CD4-positive, CD25-positive, alpha-beta regulatory T cell (primary cell): ENCODE measurements at places on chromosomes 12 and 14.

DNA sequence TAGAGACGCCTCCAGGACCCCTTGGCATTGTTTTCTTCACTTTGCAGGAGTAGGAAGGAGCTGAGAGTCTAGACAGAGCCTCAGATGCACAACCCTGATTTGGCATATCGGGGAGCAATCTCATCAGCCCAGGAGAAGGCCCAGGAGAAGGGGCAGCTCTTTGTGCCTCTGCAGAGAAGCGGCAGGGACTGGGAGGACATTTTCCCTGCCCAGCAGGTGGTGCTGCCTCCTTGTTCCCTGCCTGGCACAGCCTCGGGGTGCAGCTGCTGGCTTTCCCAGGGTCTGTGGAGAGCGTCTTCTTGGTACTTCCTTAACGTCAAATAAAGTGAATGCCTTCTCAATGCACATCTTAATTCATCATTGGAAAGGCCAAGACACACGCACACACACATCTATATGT is 419.5 kb downstream of the TMEM121 start:
- DNase-seq: no peak

GRCh38 chr12:132717531-132718387 is 7.1 kb downstream of the PGAM5 start:
- no peak for DNase-seq

DNA sequence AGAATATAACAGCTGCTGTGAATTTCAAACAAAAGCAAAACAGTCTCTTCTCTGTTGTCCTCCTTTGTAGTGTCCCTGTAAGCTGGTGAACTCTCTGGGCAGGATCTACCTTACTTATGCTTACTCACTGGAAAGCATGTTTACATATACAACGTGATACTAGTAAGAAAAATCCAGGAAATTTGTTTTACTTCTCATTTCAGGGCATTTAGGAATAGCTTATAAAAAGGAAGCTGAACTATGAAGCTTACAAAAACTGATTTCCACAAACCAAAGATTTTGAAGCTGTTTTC is 311.0 kb downstream of the NOVA1 start:
- DNase-seq: no peak

DNA sequence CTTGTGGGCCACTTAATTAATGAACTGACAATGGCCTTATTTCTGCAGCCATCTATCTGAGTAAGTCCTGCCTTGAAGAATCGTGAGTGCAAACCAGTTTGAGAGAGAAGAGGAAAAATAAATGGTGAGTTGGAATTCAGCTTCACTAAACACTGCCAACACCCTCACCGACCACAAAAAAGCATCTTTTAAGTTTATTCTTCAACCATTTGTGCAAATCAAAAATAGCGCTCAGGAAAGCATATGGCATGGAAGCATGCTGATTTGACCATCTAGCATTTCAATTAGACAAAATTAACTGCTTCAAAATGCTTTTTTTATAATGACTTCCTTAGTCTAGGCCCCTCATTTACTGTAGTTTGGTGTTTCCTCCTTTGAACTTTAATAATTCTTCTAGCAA is 294.0 kb downstream of the PPFIA2 start:
- DNase-seq: no peak

DNA sequence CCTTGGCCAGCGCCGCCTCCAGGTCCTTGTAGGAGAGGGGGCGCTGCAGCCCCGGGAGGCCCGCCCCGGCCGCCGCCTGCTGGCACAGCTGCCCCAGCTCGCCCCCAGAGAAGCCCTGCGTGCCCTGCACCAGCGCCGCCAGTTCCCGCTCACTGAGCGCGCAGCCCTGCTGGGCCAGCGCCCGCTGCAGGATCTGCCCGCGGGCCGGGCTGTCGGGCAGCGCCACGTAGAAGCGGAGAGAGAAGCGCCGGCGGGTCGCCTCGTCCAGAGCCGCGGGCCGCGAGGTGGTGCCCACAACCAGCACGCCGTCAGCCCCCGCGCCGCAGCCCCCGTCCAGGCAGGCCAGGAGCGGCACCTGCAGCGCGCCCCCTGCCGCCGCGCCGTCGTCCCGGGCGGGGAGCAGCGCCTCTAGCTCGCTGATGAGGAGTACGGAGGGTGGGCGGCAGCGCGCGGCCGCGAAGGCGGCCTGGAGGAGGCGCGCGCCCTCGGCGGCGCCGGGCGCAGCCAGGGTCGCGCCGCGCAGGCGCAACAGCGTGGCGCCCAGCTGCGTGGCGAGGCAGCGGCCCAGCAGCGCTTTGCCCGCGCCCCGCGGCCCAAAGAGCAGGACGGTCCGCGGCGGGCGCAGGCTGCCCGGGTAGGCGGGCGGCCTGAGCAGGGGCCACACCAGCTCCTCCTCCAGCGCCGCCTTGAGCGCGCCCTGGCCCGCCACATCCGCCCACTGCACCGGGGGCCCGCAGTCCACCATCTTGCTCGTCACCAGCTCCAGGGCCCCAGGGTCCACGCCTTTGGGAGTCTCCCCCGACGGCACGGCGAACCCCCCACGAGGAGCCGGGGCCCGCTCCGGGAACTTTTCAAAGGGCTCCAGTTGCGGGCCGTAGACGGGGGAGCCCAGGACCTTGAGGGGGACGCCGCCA is 27.7 kb downstream of the FIGNL2 start:
- DNase-seq: peak; percentile 74

- no peak for DNase-seq
Measured at GRCh38 chr14:45559626-45560025, 306.6 kb upstream of the MIS18BP1 start.

DNA sequence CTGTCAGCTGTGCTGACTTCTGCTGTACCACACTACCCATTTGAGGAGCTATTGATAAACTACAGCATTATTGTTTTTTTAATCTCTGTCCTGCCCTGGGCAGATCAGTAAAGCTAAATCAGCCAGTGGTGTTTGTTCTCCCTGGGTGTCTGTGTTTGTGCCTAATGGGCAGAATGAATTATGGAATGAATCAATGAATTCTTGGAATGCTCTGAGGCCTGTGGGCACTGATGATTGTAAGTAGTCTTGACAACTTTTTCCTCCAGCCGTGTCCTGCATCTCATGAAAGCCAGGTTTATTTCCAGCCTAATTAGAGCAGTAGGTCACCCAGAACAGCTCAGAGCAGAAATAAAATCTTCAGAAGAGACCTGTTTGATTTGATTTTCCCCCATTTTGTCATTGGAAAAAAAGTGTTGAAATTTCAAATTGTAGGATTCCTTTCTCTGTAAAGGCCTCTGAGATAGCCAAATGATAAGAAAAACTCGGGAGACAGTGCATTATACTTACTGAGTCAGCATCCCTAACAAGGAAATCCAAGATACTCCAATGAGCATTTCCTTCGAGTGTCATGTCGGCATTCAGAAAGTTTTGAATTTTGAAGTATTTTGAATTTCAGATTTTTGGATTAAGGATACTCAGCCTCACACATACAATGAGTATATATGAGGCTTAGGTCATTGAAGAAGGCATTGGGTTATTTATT is 19.4 kb upstream of the EVL start:
- DNase-seq: no peak

DNA sequence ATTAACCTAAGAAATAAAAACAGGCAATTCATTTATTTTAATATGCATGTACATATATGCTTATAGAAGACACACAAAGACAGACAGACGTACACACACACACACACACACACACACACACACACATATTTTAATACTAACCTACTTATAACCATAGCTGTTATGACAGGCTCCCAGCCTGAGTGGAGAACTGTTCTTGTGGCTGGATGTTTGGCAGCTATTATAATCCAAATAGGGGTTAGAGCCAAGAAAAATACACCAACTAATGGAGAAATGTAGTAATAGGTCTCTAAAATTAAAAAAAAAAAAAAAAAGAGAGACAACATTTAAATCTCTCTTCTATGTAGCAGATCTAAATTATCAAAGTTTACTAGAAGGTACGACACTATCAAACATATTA is 91.8 kb downstream of the SLC41A2 start:
- DNase-seq: no peak

DNA sequence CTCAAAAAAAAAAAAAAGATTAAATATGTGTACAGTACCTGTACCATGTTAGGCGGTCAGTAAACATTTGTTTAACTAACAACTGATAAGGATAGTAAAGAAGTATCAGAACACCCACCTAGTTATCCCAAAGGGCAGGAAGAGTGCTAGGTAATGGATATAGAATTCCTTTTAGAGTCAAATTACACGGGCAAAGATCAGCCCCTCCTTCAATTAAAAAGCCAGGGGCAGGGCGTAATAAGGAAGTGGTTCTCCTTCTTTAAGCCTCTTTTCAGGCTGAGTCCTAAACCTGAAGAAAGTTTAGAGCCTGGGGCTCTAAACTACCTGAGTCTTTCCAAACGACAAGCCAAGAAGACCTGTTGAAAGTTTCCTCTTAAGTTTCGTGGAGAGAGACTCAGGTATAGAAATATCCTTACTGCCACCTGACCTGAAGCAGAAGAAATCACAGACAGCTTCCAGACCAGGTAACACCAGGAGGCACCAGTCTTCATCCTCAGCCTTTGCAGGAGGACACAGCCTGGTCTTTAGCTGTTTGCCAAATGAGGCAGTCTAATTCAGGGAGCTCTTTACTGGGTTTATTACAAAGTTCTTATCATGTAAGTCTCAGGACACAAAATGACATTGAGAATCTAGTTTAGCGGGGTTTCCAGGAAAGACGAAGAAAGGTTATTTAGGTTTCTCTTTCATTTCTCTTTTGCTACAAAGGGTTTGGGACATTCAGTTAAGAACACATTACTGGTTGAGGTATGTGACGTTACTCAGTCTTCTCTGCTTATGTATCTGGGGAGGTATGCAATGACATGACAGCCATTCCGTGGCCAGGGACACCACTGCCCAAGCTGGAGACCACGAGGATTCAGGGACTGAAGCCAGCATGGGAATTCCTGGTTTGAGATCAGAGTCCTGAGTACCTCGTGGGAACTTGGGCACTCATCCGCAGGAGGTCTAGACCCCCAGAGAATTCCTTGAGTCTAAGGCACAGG is at the start of gene BCL2L14:
Gene BCL2L14, plus strand, starts transcription at position 266 of the 983 bp plus-strand sequence. CDS start 8,367 bp downstream, outside the sequence.
- DNase-seq: peak; percentile 86

DNA sequence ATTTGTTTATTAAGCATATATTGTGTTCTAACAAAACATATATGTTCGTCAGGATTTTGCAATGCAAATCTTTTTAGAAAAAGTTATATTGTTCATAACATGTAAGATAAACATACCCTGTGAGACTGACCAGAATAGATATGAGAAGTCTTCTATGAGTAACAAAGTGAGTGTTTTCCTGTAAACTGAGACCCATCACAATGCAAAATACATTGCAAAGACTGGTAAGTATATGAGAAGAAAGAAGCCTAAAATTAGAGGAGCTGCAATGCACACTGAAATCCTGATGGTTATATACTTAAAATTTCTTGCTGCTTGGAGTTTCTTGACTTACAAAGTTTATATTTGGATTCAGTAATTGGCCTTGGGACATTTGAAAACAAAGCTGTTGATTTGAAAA is 6.0 kb downstream of the HMGA2 start:
- no peak for DNase-seq

DNA sequence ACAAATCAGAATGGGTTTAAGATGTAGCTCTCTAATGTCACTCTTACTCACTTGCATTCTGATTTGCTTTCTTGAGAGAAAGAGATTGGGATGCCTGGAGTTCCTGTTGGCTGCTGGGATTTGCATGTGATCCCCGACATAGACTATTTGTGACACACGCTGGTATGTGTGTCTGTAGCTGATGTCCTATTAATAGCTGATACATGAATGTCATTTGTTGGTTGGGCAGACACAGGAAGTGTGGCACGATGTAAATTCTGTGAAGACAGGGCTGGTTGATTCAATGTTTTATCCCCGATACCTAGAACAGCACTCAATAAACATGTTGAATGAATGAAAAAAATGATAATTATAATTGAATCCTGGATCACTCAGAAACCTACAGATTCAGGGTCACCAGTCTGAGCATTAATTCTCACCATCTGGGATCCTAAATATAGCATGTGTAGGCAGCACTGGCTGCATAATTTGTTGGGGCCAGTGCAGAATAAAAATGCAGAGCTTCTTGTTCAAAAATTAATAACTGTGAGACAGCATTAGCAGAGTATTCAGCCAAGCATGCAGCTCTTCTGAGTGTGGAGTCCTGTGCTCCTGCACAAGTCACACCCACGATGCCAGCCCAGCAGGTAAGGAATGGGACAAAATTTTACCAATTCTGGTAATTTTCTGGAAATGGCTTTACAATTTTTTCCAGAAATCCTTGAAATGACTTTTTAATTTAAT is 35.5 kb upstream of the SOCS2 start:
- DNase-seq: no peak

GRCh38 chr12:61667676-61668075 is 592.5 kb upstream of the USP15 start:
- no peak for DNase-seq

- DNase-seq: no peak
Measured at GRCh38 chr12:76531056-76531455, 28.5 kb downstream of the OSBPL8 start.

DNA sequence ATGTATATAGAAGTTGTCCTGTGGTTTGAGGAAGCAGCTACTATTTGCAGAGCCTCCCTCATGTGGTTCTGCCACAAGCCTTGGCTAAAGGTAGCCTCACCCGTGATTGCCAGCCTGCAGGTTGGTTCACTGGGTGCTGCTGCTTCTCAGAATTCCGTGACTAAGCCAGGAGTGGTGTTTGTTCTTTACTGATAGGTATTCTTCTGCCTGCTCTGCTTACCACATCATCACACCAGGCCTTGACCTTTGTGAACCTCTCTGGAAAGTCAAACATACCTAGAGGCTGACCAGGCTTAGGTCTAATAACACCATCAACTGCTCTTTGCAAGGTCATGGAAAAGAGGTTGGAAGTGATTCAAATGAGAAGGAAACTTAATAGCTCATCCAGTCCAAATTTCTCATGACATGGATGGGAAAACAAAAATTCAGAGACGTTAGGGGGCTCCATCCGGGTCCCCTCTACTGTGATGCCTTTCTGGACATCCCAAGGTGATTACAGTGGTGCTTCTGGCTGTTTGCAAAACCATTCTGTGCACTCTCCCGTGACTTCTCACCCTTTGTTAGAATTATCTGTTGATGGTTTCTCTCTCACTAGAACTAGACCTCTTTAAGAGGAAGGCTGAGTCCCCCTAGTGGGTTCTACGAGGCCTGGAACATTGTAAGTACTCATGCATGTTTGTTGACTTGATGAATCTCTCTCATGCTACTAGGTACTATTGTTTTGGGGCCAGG is 8.5 kb upstream of the SOCS2 start:
- DNase-seq: peak; percentile 19

- DNase-seq: peak; percentile 81
Measured at GRCh38 chr14:99260587-99261551, 11.1 kb downstream of the BCL11B start.

- DNase-seq: no peak
Measured at GRCh38 chr14:34792598-34792997, 78.2 kb upstream of the CFL2 start.

DNA sequence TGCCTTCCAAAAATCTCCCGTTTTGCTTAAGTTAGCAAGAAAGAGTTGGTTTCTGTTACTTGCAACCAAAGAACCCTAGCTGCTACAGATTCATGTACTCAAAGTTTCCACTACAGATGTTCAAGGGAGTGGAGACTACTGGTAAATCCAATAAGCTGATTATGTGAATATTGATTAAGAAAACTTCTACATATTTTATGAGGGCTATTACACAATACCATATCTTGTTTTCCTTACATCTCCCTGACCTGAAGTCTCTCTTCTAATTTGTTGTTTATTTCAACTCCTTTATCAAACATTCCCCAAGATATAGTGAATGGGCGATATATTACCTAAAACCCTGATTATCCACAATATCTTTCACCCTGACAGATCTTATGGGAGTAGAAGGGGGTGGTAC is 164.4 kb upstream of the PLXNC1 start:
- DNase-seq: no peak
